ENCODE measurements at places on chromosomes 3 and 15. TPM values are rescaled to one million over a fixed set of nuclear protein-coding genes. Genes with fewer than 3 reads are reported as not detected.

PRSS50 gene
- not detected for total RNA-seq

FOXB1 gene
- total RNA-seq, result not detected

GOLGA8J gene
- total RNA-seq, result not detected

MRPS11 gene
- 117 TPM for total RNA-seq

SENP5 gene
- 8.7 TPM for total RNA-seq

NRG4 gene
- 1.7 TPM for total RNA-seq

ATP13A5 gene
- total RNA-seq, result not detected

DYNC1LI1 gene
- total RNA-seq, result 36.8 TPM

FOXP1 gene
- 12.0 TPM for total RNA-seq

XCR1 gene
- not detected for total RNA-seq

NR1I2 gene
- not detected for total RNA-seq

HYKK gene
- 6.3 TPM for total RNA-seq

NME9 gene
- not detected for total RNA-seq

ITPKA gene
- 1.9 TPM for total RNA-seq

CYB561D2 gene
- 22.0 TPM for total RNA-seq

RGMA gene
- 0.18 TPM for total RNA-seq

CORO2B gene
- 3.7 TPM for total RNA-seq

FBLN2 gene
- total RNA-seq, result 2.8 TPM

ST8SIA2 gene
- 0.44 TPM for total RNA-seq

C3orf85 gene
- total RNA-seq, result not detected

NRROS gene
- not detected for total RNA-seq

GADL1 gene
- total RNA-seq, result not detected

NEDD4 gene
- 44.4 TPM for total RNA-seq

GOLGA8G gene
- not detected for total RNA-seq

DNAH12 gene
- 0.19 TPM for total RNA-seq

RPL32 gene
- 2,254 TPM for total RNA-seq

C3orf70 gene
- not detected for total RNA-seq

MST1R gene
- total RNA-seq, result 7.5 TPM

PRKCD gene
- total RNA-seq, result 17.7 TPM

AMOTL2 gene
- total RNA-seq, result 41.2 TPM

TSPAN3 gene
- 388 TPM for total RNA-seq

LTK gene
- not detected for total RNA-seq
